ENCODE measurements at places on chromosomes 7 and 10.
A peak's percentile ranks its signal among the peaks of the same experiment; 100 is the strongest.

- no peak for DNase-seq
Observed at GRCh38 chr10:35639728-35640401, 2.2 kb downstream of the FZD8 start.

- no peak for DNase-seq
Observed at GRCh38 chr7:80968606-80969005, 49.8 kb upstream of the SEMA3C start.

GRCh38 chr7:101402081-101402779 is 39.6 kb downstream of the COL26A1 start:
- DNase-seq: no peak

- DNase-seq: peak; percentile 55
Observed at GRCh38 chr7:149799397-149800168, 26.2 kb upstream of the ZNF467 start.

- DNase-seq: no peak
Observed at GRCh38 chr7:134782121-134782623, 2.7 kb downstream of the CALD1 start.

DNA sequence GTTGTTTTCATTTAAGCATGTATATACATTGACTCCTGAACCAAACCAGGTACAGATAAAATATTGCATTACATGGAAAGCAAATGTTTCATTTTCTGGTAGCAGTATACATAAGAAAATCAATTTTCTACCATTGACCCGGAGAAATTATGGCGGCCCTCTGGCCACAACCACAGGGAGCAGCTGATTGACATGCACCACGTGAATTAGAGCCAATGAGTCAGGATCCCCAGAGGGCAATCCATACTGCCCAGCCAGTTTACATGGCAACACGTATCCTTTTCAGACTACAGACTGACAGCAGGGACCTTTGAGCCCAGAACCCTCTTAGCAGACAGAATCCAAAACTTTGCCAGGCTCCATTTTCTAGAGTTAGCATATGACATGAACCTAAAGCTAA is 272.2 kb upstream of the NEBL start:
- DNase-seq: no peak

- no peak for DNase-seq
Observed at GRCh38 chr10:16001581-16001980, 141.3 kb upstream of the MINDY3 start.

GRCh38 chr7:78691584-78691983 is 761.9 kb downstream of the MAGI2 start:
- no peak for DNase-seq

- DNase-seq: peak; percentile 32
Observed at GRCh38 chr10:69807696-69808095, 6.0 kb downstream of the COL13A1 start.

- no peak for DNase-seq
Observed at GRCh38 chr7:30656006-30656957, 26.0 kb downstream of the CRHR2 start.

DNA sequence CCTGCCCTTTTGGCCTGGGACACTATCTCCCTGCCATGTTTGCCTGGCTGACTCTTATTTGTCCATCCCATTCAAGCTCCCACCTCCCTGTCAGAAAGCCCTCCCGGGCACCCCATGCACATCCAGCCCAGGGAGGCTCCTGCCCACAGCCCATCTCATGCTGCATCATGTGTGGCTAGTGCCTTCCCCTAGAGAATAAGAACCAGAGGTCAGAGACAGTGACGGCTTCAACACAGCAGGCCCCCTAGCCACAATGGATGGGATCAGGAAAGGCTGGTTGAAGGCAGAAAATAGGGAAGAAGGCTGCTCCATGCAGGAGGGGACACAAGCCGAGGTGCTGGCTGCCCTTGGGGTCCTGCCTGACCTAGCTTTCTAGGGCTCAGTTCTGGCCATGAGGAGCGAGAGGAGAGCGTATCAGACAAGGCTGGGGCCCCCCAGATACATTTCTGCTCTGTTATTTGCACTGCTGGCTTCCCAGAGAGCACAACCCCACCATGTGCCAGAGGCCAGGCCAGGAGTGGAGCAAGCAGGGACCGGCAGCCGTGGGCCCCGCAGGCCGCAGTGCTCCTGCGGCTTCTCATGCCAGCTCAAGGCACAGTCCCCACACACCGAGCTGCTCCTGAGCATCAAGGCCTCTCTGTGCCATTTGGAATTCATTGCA is 161.1 kb upstream of the ZMIZ1 start:
- DNase-seq: no peak

DNA sequence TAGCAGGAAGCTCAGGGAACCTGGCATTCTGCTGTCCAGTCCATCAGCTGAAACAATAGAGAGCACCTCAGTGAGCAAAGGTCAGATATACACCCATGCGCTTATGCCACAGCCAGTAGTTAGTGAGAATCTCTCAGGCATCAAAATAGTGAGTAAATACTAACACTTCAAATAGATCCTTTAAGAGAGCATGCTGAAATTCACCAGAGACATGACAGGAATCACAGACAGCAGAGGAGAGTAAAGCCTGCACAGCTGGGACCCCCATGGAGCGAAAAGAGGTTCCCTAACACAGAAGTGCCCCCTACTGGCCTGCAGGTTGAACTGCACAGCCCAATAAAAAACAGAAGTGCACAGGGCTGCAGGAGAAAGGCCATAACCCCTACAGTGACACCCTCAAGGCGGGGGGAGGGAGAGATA is 57.6 kb upstream of the ANTXRL start:
- peak; percentile 60 for DNase-seq

- DNase-seq: no peak
Observed at GRCh38 chr10:4059471-4060138, 274.6 kb upstream of the KLF6 start.

DNA sequence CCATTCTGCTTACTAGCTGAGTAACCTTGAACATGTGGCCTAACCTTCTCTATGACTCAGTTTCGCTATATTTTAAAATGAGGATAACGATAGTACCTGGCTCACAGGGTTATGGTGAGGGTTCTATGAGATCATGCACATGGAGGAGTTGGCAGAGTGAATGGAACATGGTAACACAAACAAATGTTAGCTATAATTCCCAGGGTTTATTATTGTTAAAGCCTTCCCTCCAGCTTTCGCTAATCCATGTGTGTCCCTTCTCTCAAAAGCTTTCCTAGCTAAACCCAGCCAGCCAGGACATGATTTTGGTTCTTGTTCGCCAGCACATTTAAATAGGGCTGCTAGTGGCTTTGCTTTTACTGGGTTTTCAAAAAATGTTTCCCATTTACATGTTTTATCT is 361.0 kb upstream of the NFE2L3 start:
- DNase-seq: no peak

- DNase-seq: peak; percentile 74
Observed at GRCh38 chr7:28102797-28103196, 77.8 kb downstream of the JAZF1 start.

GRCh38 chr7:50953820-50954219 is 171.1 kb upstream of the GRB10 start:
- DNase-seq: peak; percentile 28

DNA sequence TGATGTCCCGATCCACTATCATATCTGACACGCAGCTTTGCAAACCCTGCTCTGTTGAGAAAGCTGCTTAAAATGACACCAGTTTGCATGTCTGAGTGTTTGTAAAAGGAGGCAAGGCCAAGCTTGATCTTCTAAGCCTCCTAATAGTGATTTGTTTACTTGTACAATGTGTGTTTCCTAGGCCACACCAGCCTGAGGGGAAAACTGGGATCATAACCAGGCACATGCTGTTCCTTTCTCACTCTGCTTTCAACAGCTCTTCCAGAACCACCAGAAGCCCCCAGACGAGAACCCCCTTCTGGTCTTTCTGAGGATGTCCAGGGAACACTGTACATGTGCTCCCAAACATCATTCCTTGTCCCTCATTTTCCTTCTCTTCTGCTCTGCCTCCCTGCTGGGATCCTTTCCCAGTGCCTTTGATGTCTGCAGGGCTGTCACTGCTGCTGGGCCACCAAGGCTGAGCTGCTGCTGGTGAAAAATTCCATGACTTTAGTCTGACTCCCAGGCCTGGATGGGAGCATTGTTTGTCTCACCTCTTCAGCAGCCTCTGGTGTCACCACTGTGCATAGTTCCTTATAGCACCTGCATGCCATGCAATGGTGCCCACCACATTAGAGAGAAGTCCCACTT is 4.0 kb upstream of the LGI1 start:
- DNase-seq: peak; percentile 34

DNA sequence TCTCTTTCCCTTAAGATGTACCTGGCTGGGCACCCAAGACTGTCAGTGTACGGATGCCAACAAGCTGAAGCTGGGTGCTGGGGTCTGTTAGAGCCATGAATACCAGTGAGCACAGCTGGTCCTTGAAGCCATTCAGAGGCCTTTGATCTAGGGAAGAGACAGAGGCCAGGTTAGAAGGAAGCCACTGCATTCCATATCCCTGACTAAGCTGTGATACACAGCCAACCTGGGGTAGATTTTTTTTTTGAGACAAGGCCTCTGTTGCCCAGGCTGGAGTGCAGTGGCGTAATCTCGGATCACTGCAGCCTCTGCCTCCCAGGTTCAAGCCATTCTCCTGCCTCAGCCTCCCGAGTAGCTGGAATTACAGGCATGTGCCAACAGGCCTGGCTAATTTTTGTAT is 20.8 kb downstream of the ZDHHC16 start:
- DNase-seq: peak; percentile 48

DNA sequence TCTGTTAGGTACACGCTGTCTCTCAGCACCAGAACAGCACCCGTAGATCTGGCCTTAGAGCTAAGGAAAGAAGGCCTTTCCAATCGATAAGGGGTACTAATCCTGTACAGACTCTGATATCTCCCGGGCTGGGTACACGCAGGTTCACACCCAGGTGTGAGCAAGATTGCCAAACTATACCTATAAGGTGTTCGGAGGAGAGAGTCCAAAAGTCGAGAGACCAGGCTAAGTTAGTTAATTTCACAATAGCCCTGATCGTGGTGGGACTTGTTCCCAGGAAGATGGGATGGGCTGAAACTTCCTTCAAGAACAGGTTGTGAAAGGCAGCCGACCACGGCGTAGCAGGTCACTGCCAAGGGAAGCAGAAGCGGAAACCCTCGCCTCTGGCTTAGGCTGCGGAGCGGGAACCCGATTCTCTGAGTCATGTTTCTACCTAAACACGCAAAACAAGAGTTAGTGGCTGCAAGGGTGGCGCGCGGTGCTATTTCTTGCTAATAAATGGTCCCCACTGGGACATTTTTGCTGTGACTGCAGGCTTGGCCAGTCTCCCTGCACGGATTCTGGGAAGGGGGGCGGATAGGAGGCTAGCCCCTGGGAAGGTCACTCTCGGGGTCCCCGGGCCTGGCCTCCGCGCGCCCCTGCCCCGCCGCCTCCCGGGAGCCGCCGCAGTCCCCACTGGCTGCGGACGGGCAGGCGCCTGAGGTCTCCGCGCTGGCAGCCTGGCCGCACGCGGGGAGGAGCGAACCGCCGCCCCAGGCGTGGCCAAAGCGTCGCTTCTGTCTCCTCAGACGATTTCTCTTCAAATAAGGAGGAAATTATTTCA is 75.4 kb upstream of the PDSS1 start:
- DNase-seq: peak; percentile 69

DNA sequence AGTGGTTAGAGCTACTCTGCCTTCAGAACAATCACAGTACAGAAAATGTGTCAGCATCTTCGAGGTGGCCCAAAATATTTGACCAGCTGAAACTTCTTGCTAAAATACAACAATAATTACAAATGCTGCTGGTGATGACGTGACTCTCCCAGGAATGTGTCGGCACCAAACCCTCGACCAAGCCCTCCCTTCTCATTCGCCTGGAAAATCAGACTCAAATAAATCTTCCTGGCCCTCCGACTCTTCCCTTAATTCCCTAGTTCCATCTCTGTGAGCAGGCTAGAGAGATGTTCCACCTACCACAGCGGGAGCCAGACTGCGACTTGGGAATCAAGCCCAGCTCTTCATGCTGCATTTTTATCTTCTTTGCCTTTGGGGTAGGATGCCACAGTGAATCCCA is 4.1 kb downstream of the PRSS2 start:
- no peak for DNase-seq

GRCh38 chr7:7695111-7695817 is 23.1 kb downstream of the RPA3 start:
- DNase-seq: no peak

DNA sequence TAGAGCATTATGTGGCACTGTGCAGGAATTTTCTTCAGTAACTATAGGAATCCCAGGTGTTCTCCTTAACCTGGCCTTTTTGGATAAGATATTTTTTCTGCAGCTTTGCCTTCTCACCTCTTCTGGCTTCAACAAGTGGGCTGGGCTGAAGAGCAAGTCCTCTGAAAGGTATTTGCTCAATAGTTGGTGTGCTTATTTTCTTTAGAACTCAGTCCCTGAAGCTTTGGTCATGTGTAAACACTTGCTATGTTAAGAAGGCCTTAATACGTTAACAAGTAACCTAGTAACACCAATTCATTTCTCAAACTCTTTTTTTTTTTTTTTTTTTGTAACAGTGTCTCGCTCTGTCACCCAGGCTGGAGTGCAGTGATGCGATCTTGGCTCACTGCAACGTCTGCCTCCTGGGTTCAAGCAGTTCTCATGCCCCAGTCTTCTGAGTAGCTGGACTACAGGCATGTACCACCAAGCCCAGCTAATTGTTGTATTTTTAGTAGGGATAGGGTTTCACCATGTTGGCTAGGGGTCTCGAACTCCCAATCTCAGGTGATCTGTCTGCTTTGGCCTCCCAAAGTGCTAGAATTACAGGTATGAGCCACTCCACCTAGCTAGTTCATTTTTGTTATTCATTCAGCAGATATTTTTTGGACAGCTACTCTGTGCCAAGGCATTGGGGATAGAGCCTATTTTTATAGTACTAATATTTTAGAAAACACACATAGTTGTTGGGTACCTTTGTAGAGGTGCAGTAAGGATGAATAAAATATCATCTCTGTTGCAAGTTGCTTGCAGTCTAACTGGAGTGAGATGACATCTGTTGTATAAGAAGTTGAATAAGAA is 164.6 kb downstream of the SND1 start:
- peak; percentile 67 for DNase-seq

GRCh38 chr7:121002048-121002756 is 13.7 kb downstream of the CPED1 start:
- no peak for DNase-seq

- DNase-seq: no peak
Observed at GRCh38 chr7:26729150-26729775, 135.1 kb downstream of the SKAP2 start.
